ENCODE measurements at places on chromosomes 1 and 21.
A peak's percentile ranks its signal among the peaks of the same experiment; 100 is the strongest.

DNA sequence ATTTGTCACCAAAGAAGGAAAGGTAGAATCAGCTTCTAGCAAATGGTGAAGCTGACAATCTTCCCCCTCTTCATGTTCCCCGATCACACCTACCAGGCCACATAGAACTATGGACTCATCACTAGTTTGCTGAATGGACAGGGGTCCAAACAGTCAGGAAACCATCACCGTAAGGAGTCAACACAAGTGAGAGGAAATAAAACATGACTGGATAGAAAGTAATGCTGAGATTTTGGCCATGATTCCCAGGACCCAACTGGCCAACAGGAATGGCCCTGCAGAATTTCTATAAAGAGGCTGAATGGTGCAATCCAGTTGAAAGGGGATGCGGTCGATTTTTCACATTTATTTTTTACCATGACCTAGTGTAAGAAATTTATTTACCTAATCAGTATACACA lies 10.7 kb downstream of the DDAH1 start:
- DNase-seq = no peak

DNA sequence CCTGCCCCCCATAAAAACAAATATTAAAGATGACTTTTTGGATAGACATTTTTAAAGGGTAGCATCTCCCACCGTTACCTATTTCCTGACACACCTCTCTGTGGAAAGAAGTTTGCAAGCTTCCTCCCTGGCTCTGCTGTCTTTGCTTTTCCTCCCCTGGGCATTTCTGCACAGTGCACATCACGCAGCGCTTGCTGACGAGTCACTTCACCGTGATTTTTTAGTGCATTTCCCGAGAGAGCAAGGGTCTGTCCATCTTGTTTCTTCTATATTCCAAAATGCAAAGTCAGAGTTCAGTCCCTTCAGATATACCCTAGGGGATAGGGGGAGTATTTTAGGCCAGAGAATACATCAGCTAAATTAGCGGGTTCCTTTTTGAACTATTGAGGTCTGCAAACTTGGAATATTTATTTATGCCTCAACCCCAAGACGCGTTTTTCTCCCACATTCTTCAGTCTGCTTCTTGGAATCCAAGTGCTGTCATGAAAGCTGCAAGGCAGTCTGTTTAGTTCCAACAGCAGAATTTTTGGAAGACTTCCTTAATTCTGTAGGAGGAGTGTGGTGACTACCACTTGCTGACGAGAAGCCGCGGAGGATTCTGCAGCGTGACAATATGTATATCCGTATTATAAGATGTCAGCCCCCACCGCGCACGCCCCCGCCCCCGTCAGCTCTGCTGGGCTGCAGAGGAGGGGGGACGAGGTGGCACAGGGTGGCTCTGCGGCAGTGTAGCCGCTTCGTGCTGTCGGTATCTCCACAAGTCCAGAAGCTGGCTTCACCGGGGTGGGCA lies 22.4 kb downstream of the SMYD2 start:
- peak; percentile 45 for DNase-seq

GRCh38 chr1:11463177-11463576 lies 15.8 kb upstream of the DISP3 start:
- no peak for DNase-seq

DNA sequence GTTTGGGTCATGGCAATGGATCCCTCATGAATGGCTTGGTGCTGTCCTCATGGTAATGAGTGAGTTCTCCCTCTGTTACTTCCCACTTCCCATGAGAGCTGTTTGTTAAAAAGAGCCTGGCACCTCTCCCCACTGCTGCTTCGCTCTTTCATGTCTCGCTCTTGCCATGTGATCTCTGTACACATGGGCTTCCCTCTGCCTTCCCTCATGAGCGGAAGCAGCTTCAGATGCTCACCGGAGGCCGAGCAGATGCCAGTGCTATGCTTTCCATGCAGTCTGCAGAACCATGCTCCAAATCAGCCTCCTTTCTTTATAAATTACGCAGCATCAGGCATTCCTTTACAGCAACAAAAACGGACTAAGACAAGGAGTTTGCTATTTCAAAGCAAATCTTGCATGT lies 14.9 kb upstream of the GNPAT start:
- no peak for DNase-seq

GRCh38 chr1:54310439-54311328 lies 95.5 kb downstream of the SSBP3 start:
- DNase-seq = peak; percentile 41
